ENCODE measurements at places on chromosomes 3 and 15.

DNA sequence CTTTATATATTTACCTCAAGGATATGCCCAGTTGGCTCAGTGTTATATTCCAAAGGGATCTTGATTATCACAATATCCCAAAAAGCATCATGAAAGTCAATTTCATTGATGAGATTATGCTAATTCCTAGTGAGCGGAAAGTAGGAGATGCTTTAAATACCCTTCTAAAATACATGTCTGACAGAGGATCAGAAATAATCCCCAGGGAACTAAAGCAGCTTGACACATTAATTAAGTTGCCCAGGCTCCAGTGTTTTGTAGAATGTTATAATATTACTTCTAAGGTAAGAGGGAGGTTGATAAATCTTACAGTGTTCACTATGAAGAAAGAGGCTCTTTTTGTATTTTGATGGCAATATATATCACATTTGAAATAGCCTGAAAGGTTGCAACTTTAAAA lies 767.5 kb upstream of the ROBO1 start:
- no peak for DNase-seq

- DNase-seq, result no peak
Measured at GRCh38 chr15:81962482-81962881, 83.3 kb downstream of the MEX3B start.

- no peak for DNase-seq
Measured at GRCh38 chr15:76968306-76968705, 26.6 kb upstream of the PSTPIP1 start.

GRCh38 chr15:84035399-84035766 lies 200.2 kb upstream of the GOLGA6L4 start:
- no peak for DNase-seq

DNA sequence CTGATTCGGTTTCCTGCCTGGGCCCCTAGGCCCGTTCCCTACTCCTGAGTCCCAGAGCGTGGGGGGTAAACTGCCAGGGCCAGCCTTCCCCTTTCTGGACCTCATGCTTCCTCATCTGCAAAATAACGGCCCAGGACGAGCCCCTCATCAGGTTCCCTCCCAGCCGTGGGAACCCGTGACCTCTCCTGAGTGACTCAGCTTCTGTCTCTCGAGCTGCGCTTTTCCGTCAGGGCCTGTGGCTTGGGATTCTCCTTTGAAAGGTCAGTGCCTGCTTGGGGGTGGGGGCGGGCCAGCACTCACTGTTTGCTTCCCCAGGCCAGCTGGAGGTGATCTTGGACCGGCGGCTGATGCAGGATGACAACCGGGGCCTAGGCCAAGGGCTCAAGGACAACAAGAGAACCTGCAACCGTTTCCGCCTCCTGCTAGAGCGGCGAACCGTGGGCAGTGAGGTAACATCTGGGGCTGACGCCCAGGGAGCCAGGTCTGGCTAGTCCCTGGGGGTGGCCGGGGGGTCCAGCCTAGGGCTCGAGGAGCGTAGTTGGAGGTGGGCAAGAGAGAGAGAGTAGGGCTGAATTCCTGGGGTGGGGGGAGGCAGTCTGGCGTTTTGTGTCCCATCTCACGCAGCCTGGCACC lies 12.8 kb downstream of the MAN2A2 start:
- DNase-seq, result peak; percentile 86

DNA sequence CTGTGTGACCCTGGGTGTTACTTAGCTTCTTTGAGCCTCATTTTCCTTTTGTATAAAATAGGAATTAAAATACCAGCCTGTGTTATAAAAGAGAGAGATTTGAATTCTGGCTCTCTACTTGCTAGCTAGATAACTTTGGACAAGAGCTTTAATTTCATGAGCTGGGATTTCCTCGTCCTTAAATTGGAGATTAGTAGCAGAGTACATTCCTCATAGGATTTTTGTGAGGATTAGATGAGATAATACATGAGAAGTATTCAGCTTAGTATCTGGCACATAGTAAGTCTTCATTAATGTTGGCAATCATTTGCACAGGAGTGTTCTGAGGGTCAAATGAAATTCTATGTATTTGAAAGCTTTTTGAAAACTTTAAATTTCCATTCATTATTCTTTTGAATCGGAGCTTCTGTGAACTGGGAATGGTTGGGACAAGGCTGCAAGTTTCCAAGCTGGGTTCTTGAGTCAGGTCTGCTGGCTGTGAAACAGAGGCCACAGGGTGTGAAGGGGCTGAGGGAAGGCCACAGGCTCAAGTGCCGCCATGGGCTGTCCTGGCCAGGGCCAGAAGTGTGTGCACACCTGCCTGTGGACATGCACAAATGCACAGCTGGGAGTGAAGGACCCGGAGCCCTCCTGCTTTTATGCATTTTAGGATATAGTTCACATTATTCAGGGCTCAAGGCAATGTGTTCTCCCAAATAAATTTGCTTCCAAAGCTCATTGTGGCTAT lies 17.2 kb downstream of the ALPK3 start:
- DNase-seq, result no peak

DNA sequence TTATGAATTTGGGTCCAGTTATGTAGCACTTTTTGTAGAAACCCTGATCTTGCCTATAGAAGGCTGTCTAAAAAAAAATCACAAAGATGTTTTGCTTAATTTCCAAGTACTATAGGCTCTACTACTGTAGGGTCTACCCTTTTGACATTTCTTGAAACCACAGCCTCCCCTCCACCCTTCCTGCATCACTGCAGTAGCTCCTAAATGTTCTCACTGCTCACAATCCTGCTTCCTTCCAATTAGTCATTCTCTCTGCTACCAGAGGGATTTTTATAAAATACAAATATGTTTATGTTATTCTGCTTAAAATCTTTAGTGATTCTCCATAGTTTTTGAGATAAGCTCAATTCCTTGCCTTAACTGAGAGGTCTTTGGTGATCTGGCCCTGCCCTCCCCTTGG lies 114.0 kb downstream of the CYP19A1 start:
- DNase-seq, result no peak

- peak; percentile 94 for DNase-seq
Measured at GRCh38 chr3:132034486-132035464, at the start of gene CPNE4. CPNE4 (minus strand) TSS chr3:132035014.

DNA sequence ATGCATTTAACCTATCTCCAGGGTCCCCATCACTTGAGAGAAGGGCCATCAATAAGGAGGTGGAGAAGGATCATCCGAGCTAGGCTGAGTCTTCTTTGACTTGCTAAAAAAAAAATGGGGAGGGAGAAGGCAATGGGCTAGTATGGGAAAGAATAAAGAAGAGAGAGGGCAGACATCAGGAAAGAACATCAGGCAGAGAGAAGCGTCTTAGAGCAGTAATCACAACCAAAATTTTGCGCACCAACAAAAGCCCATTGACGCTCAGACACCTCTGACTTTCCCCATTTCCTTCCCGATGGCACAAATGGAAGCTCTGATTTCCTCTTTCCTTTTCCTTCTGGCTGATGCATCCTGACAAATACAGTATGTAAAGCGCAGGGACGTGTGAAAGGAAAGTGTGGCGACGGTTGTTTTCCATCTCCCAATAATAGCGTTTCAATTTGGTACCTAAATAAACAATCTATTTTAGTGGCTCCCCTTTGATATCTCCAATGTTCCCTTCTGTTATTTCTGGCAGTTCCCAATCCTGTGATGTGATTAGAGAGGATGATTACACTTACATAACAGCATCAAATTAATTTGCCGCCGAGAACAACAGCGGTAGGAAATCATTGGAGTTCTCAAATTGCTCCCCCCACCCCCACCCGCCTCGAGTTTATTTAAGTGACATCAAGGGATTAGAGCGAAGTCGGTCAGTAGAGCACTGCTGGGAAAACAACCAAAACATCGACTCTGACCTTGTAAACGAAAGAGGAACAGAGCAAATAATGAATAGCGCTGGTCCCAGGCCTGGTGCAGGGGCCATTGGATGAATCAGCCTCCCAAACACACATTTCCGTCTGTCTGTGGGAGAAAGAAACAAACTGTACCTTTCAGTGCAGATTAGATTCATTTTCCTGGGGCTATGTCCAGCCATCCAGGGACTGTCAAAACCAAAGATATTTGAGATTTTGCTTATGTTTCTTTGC lies 273.3 kb upstream of the ICE2 start:
- no peak for DNase-seq

- no peak for DNase-seq
Measured at GRCh38 chr15:50249704-50250103, 15.8 kb downstream of the HDC start.

- DNase-seq, result no peak
Measured at GRCh38 chr3:19598870-19599269, 335.1 kb downstream of the EFHB start.

DNA sequence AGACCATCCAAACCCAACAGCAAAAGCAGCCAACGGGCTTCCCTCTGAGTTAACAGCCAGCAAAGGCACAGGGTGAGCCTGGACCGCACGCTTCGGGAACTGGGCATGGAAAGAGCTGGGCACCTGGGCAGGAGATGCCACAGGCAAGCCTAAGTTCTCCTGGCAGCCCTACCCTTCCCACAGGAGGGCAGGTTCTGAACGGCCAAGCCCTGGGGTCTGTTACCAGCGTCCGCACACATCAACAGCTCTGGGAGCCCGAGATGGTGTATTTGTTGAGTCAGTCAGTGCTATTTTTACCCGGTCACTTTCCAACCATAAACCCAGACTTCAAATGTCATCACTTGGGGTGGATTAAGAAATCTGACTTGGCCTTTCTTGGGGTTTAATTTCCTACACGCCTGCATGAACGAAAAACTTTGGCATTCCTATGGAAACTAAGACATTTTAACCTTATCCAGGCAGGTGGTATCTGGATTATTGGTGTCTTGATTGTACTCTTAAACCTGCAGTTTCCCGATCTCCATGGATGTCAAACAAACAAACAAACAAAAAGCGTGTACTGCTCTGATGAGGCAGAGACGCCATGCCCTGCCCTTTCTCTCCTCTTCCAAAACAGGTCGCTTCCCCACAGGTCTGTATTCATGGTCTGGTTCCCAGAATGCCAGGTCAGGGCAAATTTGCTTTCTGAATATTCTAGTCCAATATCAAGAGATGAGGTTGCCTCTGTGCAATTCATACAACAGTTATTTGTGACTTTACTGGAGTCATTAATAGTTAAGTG lies 99.7 kb downstream of the XXYLT1 start:
- no peak for DNase-seq

DNA sequence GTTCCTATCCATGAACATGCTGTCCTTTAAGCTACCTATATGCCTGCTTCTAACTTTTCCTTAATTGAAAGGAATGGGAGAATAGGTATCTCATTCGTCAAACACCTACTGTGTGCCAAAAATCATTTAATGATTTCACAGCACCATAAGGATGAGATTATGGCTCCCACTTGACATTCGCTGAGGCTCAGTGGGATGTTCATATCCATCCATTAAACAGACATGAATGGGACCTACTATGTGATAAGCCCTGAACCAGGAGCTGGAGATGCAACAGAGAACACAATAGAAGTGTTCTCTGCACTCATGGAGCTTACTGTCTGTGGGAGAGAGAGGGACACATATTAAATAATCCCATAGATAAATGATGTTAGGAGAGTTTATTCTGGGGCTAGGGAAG lies 49.7 kb downstream of the HRH1 start:
- no peak for DNase-seq

- no peak for DNase-seq
Measured at GRCh38 chr3:73072634-73073033, 11.2 kb downstream of the EBLN2 start.

- DNase-seq, result peak; percentile 29
Measured at GRCh38 chr3:46922426-46922825, 44.9 kb downstream of the PTH1R start.

GRCh38 chr3:157581371-157581770 lies 78.2 kb upstream of the VEPH1 start:
- no peak for DNase-seq

GRCh38 chr15:60829416-60829815 lies 350.5 kb upstream of the ICE2 start:
- no peak for DNase-seq

- peak; percentile 37 for DNase-seq
Measured at GRCh38 chr15:74438206-74438605, 4.4 kb upstream of the SEMA7A start.

DNA sequence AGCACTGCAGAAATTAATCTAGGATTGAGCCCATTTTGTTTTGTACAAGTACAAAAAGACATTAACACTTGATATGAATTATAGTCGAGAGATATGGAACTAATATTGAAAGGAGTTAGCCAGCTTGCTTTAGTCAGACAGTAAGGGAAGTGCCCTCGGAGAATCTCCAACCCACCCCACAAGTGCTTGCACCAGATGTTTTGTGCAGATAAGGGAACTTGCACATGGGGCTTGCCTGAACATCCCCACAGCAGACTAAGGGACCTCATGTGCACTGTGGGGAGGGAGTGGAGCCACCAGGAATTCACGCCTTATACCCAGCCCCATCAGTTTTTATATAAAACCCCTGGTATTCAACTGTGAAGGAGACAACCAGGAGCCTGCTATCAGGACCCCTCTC lies 122.3 kb downstream of the EFHB start:
- DNase-seq, result no peak

DNA sequence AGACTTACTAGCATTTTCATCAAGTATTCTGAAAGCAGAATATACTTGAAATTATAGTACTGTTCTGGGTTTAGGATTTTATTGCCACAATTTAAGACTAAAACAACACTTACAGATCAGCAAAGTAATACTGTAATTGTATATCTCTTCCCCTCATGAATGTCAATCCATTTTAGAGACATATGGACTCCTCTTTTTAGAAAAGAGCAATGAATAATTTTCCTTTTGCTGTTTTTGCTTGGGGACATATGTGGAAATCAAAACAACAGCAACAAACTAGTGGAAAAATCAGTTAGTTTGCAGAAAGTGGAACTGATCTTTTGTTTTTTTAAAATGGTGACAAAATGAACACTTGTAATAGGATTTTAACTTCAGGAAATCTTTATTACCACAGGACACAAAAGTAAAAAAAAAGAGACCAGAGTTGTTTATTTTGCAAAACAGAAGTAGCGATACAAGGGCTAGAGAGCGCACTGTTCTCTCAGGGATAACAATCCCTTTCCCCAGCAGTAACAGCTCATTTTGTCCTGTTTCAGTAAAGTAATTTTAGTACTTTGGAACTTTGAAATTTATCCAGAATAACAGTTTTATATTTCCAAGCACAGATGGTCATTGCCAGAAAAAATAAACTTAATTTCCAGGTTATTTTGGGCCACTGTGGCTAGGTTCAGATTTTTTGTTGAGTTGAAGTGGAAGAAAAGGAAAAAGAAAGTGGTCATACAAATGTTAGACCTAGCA lies 17.1 kb downstream of the LEKR1 start:
- no peak for DNase-seq

DNA sequence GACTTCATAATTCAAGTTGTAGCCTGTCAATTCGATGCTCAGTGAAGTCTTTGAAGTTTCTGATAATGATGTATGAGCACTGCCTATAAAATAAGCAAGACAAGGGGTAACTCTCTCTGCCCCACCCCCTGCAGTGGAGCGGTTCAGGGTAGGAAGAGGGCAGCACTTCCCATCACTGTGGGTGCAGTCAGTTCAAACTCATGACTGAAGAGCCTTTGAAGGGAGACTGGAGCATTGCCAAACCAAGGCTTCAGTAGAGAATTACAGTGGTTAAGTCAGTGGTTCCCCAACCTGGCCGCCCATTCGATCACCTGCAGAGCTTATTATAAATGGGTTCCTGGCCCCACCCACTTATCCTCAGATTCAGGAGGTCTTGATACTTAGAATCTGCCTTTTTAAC lies 190.6 kb downstream of the SHQ1 start:
- DNase-seq, result no peak

- no peak for DNase-seq
Measured at GRCh38 chr15:94917068-94917467, 685.7 kb downstream of the MCTP2 start.
